H7 (cell line): ENCODE measurements at places on chromosomes 16 and 17.

- DNase-seq, result peak; percentile 80
Observed at GRCh38 chr17:40450175-40450574, 6.9 kb downstream of the IGFBP4 start.

DNA sequence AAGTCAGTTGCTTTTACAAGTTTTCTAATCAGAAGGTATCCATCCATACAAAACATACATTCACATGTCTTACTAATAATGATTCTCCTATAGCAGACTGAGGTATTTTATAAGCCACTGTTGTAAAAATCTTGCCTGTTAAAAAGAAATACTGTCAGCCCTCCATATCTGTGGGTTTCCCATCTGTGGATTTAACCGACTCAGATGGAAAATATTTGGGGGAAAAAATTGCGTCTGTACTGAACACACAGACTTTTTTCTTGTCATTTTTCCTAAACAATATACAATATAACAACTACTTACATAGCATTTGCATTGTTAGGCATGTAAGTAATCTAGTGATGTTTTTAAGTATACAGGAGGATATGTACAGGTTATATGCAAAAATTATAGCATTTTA is 90.4 kb downstream of the PARN start:
- DNase-seq, result no peak

- peak; percentile 35 for DNase-seq
Observed at GRCh38 chr17:10879190-10879836, 41.4 kb upstream of the PIRT start.

DNA sequence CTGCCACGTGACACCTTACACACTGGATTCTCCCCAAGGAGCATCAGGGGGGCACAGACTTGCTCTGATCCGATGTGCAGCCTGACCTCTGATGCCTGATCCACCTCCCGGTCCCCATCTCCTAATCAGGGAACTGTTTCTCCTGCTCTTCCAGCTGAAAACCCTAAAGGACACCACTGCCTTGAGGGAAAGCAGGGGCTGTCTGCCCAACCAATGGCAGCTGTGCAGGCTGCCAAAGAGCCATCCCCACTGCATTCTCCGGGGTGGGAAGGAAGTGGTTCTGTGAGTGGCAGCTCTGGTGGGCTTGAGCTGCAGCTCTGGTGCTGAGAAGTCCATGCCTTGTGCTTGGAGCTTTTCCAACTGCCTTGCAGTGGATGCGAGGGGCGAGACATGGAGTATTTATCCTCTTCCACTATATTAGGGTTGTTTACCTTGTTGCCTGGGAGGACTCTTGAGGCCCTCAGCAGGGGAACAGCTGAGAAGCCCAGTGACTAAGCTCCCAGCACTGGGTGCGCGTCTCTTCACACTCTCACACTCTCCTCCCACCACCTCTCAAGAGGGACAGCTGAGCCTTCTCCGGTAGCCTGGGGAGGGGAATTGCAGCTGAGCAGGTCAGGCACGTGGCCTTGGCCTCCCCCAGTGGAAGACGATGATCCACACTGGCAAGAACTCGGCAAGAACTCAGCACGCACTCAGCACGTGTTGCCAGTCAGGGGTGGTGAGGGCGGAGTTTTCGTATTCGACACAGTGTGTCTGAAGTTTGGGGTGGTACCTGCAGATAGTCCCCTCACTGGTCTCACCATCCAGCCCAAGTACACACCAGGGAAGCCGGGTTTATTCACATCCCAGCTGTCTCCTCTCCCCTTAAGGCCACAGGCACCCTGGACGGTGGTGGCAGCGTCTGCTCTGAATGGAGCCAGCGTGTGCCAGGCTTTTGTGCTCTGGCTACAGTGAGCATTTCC is 21.1 kb upstream of the SPATA32 start:
- no peak for DNase-seq

DNA sequence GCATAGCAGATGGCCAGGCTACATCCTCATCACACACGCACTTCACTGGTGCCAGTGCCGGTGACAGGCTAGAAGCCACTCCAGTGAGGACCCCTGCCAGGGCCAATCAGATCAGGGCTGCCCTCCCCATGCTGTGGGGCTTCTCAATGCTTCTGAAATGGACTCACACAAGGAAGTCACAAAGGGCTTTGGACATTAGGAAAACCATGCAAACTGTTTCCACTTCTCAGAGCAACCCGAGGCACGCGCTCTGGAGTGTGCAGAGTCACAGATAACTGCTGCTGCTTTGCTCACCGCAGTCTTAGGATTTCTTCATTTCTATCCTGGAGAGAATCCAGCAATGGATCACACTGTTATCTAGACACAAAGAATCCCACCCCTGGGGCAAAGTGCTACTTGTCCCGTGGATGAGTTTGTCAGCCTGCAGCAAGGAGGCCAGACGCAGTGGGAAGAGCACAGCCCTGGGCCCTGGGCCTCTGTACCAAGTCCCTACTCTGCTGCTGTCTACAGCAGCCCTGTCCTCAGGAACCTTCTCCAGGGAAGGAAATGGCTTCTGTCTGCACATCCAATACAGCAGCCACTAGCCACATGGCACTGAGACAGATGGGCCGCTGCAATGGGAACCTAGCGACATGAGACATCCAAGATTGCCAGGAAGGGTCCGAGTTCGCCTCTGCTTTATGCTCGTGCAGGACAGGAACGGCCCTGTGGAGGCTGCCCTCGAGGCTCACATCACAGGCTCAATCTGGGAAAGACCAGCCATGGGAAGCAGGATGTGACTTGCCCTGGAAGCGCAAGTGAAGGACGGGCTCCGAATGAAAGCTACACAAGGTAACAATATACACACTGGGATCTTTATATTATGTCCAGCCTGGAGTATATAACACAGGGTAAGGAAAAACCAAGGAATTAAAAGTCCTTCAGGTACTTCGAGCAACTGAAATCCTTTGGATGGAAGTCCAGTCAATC is 169.3 kb downstream of the ZFHX3 start:
- no peak for DNase-seq

GRCh38 chr16:57959121-57959520 is 11.8 kb downstream of the CNGB1 start:
- DNase-seq, result no peak

DNA sequence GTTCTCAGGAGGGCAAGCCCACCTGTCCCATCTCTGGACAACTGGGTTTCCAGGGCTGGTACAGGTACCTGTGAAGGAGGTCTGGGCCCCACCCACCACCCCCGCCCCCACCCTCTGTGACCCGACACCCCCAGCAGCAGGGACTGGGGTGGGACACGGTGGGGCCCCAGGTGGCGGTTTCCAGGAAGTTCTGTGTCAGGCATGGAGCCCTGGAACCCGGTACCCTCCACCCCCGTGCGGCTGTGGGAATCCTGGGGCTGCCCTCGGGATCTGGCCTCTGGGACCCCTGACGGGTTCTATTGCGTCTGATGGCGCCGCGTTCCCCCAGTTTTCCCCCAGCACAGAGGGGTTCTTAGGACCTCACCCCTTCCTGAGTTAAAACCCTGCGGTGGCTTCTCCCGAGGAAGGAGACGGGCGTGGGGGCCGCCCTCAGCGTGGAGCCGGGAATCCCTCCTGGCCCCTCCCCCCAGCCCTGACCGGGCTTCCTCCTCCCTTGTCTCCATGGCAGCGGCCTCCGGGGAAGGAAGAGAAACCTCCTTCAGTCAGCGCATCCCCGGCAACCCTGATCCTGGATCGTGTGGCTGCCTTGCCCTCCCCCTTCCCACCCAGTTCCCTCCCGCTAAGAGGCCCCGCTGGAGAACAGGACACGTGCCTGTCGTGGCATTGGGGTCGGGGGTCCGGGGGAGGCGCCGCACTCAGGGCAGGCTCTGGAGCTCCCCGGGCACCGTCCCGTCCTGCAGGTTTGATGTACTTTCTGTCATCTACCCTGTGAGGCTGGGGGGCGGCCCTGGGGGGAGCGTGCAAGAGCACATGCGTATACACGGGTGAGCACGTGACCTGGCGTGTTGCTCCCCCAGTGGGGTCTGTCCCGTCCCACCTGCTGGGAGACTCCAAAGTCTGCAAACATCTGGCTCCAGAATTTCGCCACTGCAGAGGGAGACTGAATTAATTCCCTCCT is 30.3 kb downstream of the CACNA1H start:
- peak; percentile 74 for DNase-seq

DNA sequence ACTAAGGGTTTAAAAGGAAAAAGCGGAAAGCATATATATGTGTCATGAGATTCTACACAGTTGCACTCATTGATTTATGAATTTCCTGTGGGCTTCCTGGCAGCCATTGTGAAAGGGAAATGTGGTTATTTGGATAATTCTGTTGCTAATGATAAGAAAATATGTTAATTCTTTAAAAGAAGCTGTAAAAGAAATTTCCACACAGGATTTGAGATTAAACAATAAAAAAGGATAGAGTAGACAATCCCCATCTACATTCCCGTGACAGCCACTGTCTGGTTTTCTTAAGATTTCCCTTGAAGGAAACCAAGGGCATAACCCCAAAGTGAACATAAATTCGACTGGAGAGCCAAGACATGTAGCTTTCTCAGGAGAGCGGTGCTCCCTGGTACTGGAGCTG is 397.5 kb downstream of the CPPED1 start:
- no peak for DNase-seq

DNA sequence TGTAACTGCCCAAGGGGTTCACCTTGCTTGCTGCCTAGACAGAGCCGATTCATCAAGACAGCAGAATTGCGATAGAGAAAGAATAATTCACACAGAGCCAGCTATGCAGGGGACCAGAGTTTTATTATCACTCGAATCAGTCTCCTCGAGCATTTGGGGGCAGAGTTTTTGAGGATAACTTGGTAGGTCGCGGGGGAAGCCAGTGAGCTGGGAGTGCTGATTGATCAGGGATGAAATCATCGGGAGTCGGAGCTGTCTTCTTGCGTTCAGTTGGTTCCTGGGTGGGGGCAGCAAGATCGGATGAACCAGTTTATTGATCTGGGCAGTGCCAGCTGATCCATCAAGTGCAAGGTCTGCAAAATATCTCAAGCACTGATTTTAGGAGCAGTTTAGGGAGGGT is 9.1 kb downstream of the ITGAM start:
- no peak for DNase-seq

GRCh38 chr16:52209227-52209626 is 337.7 kb downstream of the TOX3 start:
- DNase-seq, result no peak

GRCh38 chr16:19876501-19877059 is 8.1 kb downstream of the GPRC5B start:
- DNase-seq, result no peak

GRCh38 chr17:73351764-73352163 is 40.0 kb upstream of the CDC42EP4 start:
- no peak for DNase-seq

GRCh38 chr17:14297161-14297851 is 3.6 kb upstream of the HS3ST3B1 start:
- peak; percentile 89 for DNase-seq

- peak; percentile 85 for DNase-seq
Observed at GRCh38 chr16:75250809-75251279, 580 bp downstream of the BCAR1 start.

- no peak for DNase-seq
Observed at GRCh38 chr16:12539185-12539929, 264.3 kb downstream of the CPPED1 start.

DNA sequence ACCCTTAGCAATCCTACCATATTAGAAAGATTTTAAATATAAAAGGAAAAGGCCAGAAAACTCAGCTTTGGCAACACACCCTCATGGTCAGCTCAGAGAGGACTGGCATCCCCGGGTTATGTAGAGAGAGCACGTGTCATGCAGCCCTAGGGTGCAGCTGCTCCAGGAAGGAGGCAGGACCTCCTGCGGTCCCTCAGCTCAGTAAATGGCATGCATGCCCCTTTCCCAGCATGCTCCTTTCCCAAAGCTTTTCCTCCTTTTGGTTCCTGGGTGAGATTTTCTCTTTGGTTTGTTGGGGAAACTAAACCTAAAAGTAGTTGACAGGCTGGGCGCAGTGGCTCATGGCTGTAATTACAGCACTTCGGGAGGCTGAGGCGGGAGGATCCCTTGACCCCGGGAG is 3.9 kb downstream of the GAN start:
- DNase-seq, result peak; percentile 27
